ENCODE measurements at places on chromosomes 1 and 21.

- DNase-seq = no peak
Observed at GRCh38 chr21:29130270-29130969, at the start of gene MAP3K7CL. TSS of gene MAP3K7CL (plus strand) at chr21:29130644. CDS start at chr21:29133345, 2,701 bp downstream.

- DNase-seq = no peak
Observed at GRCh38 chr1:10848109-10848684, 51.8 kb upstream of the CASZ1 start.

GRCh38 chr1:54248966-54249365 is 49.0 kb downstream of the MRPL37 start:
- no peak for DNase-seq

- DNase-seq = no peak
Observed at GRCh38 chr1:28976248-28976647, 61.9 kb downstream of the EPB41 start.

DNA sequence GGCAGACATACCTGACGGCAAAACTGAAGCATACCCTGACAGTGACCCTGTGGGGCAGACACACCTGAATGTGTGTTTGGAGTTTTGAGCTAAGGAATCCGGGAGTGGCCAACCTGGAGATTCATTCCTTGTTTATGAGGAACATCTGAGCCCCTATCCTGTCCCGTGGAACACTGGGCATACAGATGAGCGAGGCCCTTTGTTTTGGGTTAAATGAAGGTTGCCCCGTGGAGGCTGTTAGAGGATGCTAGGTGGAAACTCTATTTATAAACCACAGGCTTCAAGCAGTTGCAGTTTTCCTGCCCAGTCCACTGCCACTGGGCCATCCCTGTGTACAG is 18.1 kb downstream of the GALNT2 start:
- DNase-seq = no peak

- no peak for DNase-seq
Observed at GRCh38 chr1:88401313-88401712, 282.8 kb upstream of the PKN2 start.

DNA sequence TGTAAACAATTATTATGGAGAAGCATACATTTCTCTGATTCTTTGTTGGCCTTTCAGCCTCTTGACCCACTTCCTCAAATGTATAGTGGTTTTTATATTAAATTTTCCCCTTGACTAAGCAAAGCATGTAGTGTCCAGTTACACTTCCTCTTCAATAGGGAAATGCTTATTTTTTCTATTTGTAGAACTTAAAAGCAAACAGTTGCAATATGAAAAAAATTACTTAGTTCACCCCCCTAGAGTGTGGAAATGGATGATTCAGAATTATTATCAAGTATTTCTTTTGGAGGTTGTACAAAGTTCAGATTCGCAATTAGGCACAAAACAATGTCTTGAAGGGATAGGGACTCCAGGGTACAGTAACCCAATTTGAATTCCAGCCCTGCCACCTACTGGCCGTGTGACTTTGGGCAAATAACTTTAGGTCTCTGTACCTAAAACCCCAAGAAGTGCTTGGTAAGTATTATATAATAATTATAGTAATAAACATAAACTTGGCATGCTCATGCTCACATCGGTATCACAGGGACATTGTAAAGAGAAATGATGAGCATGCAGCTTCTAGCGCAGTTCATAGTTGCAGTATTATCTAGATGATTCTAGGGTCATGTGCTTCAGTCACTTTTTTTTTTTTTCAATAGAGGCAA is 28.6 kb upstream of the IFNGR2 start:
- peak; percentile 64 for DNase-seq

DNA sequence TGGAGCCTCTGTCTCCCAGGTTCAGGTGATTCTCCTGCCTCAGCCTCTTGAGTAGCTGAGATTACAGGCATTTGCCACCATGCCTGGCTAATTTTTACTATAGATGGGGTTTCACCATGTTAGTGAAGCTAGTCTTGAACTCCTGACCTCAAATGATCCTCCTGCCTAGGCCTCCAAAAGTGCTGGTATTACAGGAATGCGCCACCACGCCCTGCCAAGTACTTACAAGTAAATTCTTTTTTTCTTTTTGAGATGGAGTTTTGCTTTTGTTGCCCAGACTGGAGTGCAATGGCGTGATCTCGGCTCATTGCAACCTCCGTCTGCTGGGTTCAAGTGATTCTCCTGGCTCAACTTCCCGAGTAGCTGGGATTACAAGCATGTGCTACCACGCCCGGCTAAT is 42.5 kb downstream of the RPRD2 start:
- no peak for DNase-seq

- no peak for DNase-seq
Observed at GRCh38 chr21:42746593-42747275, 93.3 kb downstream of the PDE9A start.

DNA sequence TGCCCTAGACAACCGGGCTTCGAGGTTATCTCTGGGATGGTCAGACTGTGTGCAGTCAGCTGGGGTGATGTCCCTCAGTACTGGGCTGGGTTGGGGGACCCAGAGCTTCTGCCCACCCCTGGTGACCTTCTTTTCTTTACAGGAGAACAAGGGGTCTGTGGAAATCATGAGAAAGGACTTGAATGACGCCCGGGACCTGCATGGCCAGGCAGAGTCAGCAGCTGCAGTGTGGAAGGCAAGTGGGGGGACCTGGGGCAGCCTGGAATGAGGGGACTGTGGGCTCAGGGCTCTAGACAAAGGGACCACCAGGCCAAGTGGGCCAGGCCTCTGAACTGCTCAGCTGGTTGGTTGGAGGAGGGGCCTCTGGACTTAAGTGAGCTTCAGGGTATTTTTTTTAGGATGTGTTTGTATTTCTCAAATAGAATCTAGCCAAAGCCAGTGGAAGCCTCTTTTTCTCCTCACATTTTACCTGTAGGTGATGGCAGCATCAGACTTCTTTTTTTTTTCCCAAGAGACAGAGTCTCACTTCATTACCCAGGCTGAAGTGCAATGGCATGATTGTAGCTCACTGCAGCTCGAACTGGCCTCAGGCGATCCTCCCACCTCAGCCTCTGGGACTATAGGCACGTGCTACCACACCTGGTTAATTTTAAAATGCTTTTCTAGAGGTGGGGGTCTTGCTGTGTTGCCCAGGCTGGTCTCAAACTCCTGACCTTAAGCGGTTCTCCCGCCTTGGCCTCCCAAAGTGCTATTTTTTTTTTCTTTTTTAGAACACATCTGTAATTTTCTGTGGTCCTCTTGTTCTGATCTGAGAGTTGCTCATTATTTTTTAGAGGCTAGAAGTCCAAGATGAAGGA is 1.9 kb downstream of the RNF187 start:
- DNase-seq = no peak

- DNase-seq = no peak
Observed at GRCh38 chr1:37058424-37058988, 24.2 kb upstream of the GRIK3 start.

GRCh38 chr1:175757381-175758015 is 14.1 kb upstream of the TNR start:
- peak; percentile 37 for DNase-seq

GRCh38 chr1:23371987-23372880 is 2.6 kb upstream of the ZNF436 start:
- DNase-seq = no peak

DNA sequence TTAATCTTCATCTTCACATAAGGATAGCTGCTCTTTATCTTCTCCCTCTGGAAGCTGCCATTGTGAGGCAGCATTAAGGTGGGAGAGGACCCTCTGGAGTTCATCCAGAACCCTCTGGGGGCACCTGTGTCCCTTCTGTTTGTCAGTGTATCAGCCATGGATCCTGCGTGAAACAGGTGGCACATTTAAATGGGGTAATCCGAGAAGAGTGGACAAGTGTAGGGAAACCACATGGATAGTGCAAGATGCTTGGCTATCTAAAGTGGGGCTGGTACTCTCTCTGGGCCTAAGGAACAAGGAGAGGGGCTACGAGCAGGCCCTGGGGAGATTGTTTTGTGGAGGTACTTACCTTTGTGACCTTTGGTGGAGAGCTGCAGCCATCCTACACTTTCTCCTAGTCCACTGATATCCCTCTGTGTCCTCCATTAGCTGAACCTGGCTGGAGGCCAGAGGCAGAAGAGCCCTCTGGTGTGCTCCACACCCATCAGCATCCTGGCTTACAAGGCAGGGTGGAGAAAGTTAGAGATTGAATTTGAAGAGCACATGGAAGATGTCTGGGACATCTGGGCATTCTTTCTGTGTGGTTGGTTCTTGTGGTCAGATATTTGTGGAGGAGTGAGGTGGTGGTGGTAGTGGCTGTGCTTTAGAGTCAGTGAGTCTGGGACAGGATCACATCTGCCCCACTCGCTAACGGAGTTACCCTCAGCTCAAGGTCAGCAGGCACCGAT is 117.7 kb downstream of the FGGY start:
- no peak for DNase-seq

GRCh38 chr1:221712776-221713431 is 29.0 kb downstream of the DUSP10 start:
- DNase-seq = no peak

DNA sequence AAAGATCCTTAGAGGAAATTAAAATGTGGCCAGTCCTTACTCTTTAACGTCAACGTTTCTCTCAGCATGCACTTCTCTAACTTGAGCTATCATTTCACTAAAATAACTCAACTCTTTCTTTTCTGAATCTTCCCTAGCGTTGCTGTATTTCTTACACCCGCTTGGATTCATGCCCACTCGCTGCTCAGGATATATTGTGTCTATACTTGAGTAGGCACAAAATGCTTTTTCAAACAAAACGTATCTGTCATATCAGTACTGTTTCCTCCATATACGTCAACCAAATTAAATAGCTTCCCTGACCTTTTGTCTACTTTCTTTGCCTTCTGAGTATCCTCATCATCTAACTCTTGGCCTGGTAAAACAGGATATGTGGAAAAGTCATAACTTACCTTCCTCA is 549.7 kb downstream of the SMYD3 start:
- no peak for DNase-seq

GRCh38 chr1:112761714-112762480 is 46.8 kb upstream of the PPM1J start:
- DNase-seq = no peak

DNA sequence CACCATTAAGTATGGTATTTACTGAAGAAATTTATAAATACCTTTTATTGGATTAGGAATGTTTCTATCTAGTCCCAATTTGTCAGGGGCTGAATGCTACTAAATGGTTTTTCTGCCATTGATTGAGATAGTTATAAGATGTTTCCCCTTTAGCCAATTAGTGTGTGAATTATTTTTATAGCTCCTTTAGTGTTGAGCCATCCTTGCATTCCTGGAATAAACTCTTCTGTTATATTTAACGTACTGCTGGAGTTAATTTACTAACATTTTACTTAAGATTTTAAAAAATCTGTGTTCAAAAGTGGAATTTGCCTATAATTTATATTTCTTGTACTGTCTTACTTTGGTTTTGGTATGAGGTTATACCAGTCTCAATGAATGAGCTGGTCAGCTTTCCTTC is 25.4 kb upstream of the LRRC3 start:
- DNase-seq = no peak

DNA sequence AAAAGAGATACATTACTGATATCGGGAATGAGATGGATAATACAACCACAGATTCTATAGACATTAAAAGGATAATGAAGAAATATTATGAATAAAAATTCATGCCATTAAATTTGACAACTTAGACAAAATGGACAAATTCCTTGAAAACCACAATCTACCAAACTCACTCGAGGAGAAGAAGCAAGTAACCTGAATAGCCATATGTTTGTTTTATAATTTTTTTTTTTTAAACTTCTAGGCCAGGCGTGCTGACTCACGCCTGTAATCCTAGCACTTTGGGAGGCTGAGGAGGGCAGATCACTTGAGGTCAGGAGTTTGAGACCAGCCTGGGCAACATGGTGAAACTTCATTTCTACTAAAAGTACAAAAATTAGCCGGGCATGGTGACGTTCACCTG is 327.9 kb downstream of the VAV3 start:
- DNase-seq = no peak

DNA sequence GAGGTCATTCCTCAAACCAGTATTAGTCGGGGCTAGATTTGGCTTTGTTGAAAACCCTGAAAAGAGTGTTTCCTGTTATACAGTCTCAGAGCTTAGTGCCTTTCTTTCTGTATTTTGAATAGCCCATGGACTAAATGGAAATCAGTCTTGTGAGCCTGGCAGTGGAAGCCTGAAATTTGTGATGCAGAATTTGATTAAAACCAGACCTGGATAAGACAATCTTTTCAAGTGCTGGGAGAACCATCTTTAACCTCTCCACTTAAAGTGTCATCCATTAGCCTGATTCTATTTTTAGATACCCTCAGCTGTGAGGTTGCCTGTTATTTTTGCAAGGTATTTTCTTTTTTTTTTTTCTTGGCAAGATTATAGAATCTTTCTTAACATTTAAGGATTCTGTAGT is 19.5 kb downstream of the ACTN2 start:
- DNase-seq = no peak

GRCh38 chr1:174818014-174818616 is 181.6 kb upstream of the CACYBP start:
- DNase-seq = no peak

DNA sequence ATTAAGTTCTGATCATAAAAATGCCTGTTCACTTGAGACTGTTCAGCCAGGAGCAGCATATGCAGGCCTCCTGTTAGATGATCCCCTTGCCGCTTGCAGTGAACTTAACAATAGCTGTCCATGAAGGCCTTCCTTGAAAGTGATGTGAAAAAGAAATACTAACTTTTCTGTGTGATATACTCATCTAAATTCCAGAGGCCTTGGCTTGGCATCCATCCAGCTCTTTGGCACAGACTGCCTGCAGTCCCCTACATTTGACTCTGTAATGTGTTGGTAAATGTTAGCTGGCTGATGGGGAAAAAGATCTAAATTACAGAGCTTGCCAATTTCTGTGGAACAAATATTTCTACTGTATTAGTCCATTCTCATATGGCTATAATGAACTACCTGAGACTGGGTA is 73.7 kb downstream of the KCNK2 start:
- peak; percentile 52 for DNase-seq

DNA sequence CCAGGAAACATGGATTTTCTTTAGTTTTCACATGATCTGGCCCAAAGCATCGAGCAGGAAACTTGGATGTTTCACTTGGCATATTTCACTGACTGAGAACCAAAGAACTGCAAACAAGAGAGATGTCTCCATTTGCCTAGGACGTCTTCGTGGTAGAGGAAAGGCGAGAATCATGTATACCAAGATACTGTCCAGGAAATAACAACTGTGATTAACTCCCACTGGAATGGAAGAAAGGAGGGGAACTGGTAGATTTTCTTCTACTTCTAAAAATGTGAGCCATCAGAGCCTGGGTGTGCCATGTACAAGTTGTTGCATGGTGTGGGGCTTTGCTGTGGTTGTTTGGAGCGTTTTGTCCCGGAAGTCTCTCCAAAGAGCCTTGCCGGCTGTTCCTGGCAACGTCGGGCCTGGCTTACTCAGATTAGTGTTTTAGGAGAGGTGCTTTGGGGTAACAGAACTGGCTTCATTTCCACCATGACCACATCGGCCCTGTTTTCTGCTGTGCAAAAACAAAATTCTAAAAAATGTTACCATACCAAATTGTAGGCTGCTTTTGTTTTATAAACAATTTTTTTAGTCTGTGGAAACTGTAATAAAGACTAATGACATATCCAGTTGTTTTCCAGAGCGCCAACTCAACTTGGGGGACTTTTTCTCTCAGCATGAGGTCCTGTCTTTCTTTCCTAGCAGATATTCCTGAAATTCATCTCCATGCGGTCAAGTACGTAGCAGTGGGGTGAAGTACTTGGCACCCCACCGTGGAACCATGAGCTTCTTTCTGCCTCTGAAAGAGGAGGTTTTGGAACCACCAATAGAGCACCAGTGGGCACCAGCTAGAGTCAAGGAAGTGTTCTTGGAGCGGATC is 118.3 kb downstream of the TM2D1 start:
- DNase-seq = no peak

Measured in T47D (cell line).